ENCODE measurements at places on chromosomes 5 and 9. TPM values are rescaled to one million over a fixed set of nuclear protein-coding genes. Genes with fewer than 3 reads are reported as not detected.

The SLC6A18 gene
- total RNA-seq = not detected

The RHOBTB3 gene
- 66.9 TPM for total RNA-seq

The GNA14 gene
- total RNA-seq = not detected

The AGXT2 gene
- total RNA-seq = not detected

The STKLD1 gene
- total RNA-seq = 2.8 TPM

The OR2S2 gene
- total RNA-seq = not detected

The MORN5 gene
- not detected for total RNA-seq

The SCGB3A2 gene
- total RNA-seq = not detected

The TMEM215 gene
- 0.57 TPM for total RNA-seq

The RNF44 gene
- total RNA-seq = 93.8 TPM

The ST8SIA4 gene
- 5.9 TPM for total RNA-seq

The TNC gene
- total RNA-seq = 0.30 TPM

The SLC36A3 gene
- not detected for total RNA-seq

The POU4F3 gene
- not detected for total RNA-seq

The SPINK6 gene
- total RNA-seq = not detected

The PCDHA12 gene
- 5.5 TPM for total RNA-seq

- H3K4me1 ChIP-seq = no peaks in the 10 kb centered on the region
- no peaks in the 10 kb centered on the region for H3K27me3 ChIP-seq
- DNase-seq = no peak
- peaks cover 3% of the 10 kb centered on the region for H3K36me3 ChIP-seq
- no peak overlapping the region for H3K4me3 ChIP-seq
- H3K27ac ChIP-seq = no peak overlapping the region
Observed at GRCh38 chr5:20601678-20602100, 613.7 kb upstream of the CDH18 start.

DNA sequence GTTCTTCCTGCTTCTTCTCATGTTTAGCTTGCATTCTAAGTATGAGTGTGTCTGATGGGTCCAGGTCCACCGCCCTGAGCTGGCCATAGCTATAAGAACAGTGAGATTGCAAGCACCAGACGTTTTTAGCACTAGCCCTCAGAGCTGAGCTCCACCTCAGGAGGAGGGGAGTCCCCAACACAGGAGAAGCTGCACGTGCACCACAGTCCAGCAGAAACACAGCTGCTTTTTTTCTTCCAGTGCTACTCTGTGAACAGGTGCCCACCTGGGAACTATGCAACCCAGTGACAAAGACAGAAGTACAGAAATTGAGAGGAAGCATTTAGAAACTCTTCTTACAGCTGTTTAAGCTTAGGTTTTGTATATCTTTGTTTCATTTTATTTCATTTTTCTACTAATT lies 299.4 kb downstream of the MARCHF11 start:
- no peak overlapping the region for H3K4me3 ChIP-seq
- DNase-seq = no peak
- H3K4me1 ChIP-seq = peaks cover 4% of the 10 kb centered on the region
- no peak overlapping the region for H3K27ac ChIP-seq
- H3K36me3 ChIP-seq = peaks cover 8% of the 10 kb centered on the region
- H3K27me3 ChIP-seq = no peaks in the 10 kb centered on the region

- H3K4me1 ChIP-seq = no peaks in the 10 kb centered on the region
- DNase-seq = no peak
- H3K27me3 ChIP-seq = peaks cover 9% of the 10 kb centered on the region
- no peaks in the 10 kb centered on the region for H3K36me3 ChIP-seq
Observed at GRCh38 chr5:351084-351920, 29.8 kb downstream of the AHRR start.

GRCh38 chr9:135802876-135803419 lies 101.0 kb downstream of the KCNT1 start:
- no peak overlapping the region for H3K4me3 ChIP-seq
- H3K27me3 ChIP-seq = peaks cover 2% of the 10 kb centered on the region
- no peak for DNase-seq
- peaks cover 3% of the 10 kb centered on the region for H3K4me1 ChIP-seq
- H3K36me3 ChIP-seq = peaks cover 2% of the 10 kb centered on the region

DNA sequence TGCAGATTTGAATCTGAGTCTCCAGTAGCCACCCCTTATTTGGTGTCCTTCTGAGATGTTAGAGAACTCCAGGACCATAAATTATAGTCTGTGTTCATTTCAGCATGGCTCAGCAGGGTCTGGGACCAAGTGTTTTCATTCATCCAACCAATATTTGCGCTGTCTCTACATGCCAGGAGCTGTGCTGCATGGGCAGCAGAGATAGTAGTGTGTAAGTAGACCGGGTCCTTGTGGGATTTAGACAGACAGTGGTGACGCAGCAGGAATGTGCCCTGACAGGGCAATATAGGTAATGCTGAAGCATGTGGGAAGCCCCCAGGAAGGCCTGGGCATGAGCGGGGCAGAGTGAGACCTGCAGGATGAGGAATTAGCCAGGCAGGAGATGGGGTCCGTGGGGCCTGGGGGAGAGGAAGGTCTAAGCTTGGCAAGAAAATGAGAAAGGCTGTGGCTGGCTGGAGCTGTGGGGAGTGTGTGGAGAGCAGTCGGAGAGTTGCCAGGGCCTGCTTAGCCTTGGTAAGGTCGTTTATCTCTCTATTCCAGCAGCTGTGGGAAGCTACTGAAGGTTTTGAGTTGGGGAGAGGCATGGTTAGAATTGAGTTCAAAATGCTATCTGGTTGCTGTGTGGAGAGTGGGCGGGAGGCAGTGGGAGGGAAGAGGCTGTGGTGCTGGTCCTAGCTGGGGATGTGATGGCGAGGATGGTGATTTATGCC lies 16.8 kb downstream of the STXBP1 start:
- H3K4me3 ChIP-seq = no peak overlapping the region
- no peak overlapping the region for H3K27ac ChIP-seq
- no peaks in the 10 kb centered on the region for H3K27me3 ChIP-seq
- no peak for DNase-seq

DNA sequence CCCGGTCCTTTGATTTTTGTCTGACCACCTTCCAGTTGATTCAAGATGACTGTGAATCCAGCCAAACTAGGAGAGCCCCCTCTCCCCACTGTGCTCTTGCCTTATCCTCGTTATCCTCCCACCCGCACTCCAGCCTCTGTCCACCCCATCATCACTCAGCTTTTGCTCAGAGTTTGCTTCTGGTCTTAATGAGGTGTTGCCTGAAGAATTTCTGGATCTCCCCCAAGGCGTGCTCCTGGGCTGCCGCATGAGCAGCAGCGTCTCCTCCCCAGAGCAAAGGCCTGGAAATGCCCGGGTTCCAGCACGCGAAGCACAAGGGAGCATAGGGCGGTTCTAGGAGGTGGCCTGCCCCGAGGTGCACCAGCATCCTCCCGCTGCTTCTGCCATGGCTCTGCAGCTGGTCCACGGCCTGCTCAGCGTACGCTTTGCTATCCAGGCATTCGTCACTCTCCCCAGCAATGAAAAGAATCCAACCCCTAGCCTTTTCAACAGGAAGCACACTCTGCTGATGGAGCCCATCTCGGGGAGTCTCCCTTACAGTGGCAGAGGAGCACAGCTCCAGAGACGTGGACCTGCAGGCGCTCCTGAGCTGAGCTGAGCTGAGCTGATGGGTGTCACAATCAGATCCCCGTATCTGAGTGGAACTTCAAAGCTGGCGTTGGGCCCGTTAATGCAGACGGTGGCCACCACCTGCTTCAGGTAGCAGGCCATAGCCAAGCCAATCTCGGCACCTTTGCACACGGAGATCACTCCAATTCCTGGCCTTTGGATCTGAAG lies 50.7 kb downstream of the BAAT start:
- no peak for DNase-seq
- H3K4me1 ChIP-seq = no peaks in the 10 kb centered on the region
- H3K27me3 ChIP-seq = no peaks in the 10 kb centered on the region
- H3K4me3 ChIP-seq = no peak overlapping the region

GRCh38 chr9:94560237-94560636 lies 5.4 kb downstream of the PCAT7 start:
- H3K4me1 ChIP-seq = no peaks in the 10 kb centered on the region
- no peak for DNase-seq
- H3K4me3 ChIP-seq = no peak overlapping the region

DNA sequence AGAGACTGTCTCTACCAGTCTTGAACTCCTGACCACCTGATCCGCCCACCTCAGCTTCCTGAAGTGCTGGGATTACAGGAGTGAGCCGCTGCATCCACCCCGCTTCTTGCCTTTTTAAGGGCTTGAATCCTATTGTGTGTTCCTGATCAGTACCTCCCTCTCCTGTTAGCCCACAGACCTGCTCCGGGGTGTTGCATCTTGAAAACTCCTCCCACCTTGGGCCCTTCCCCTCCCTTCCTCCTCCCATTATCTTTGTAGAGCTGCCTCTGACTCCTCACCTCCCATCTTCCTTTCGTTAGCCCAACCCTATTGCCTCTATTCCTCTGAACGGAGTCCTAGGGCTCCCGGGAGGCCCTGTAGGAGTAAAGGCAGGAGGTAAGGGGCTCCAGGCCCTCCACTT lies 48.5 kb upstream of the NEK6 start:
- no peaks in the 10 kb centered on the region for H3K36me3 ChIP-seq
- peaks cover 6% of the 10 kb centered on the region for H3K4me1 ChIP-seq
- peaks cover 2% of the 10 kb centered on the region for H3K27me3 ChIP-seq
- no peak overlapping the region for H3K4me3 ChIP-seq

GRCh38 chr5:138737494-138738265 lies 15.5 kb upstream of the CTNNA1 start:
- no peaks in the 10 kb centered on the region for H3K36me3 ChIP-seq
- no peak overlapping the region for H3K4me3 ChIP-seq
- DNase-seq = no peak
- no peaks in the 10 kb centered on the region for H3K4me1 ChIP-seq

DNA sequence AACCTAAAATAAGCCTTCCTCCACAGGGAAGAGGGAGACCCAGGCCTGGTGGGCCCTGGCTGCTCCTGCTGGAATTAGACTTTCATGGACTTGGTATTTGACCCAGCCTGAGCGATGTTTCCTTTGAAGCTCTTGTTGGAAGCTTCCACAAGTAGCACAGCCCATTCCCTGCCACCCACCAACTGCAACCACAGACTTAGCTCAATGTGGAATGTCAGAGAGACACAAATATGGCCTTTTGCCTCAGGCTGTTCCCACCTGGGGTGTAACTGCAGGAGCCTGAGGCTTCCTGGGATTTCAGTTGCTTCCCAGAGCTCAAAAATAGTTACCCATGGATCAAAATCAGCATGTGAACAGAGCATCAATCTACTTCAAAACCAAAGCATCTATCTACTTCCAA lies 70.3 kb upstream of the LHFPL2 start:
- H3K4me1 ChIP-seq = peaks cover 24% of the 10 kb centered on the region
- no peaks in the 10 kb centered on the region for H3K27me3 ChIP-seq
- H3K36me3 ChIP-seq = no peaks in the 10 kb centered on the region
- H3K4me3 ChIP-seq = no peak overlapping the region

DNA sequence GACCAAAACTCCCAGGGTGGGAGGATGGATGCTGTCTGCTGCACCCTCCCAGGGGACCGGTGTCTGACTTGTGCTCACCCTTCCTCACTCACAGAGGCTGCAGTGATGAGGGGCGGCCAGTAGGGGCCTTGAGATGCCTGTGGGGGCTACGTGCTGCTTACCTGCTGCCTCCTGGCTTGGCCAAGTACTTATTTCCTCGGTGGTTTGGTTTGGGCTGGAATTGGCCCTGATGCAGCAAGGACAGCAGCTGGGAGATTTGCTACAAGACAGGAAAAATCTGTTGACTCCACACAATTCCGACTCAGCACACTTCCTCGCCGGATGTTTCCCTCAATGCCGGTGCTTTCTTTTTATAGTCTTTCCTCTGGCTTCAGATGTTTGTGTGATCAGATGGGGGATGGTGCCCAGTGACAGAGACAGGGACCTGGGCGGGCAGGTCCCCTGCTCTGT lies 6.6 kb downstream of the PCDH12 start:
- no peaks in the 10 kb centered on the region for H3K36me3 ChIP-seq
- no peak overlapping the region for H3K4me3 ChIP-seq
- peaks cover 21% of the 10 kb centered on the region for H3K4me1 ChIP-seq
- H3K27me3 ChIP-seq = no peaks in the 10 kb centered on the region
- no peak overlapping the region for H3K27ac ChIP-seq
- no peak for DNase-seq

GRCh38 chr9:120562861-120563443 lies 17.0 kb downstream of the CDK5RAP2 start:
- no peaks in the 10 kb centered on the region for H3K27me3 ChIP-seq
- H3K4me1 ChIP-seq = peaks cover 6% of the 10 kb centered on the region
- H3K27ac ChIP-seq = no peak overlapping the region
- peaks cover 21% of the 10 kb centered on the region for H3K36me3 ChIP-seq

GRCh38 chr5:169691471-169691870 lies 54.4 kb downstream of the DOCK2 start:
- H3K27me3 ChIP-seq = no peaks in the 10 kb centered on the region
- H3K4me3 ChIP-seq = no peak overlapping the region
- DNase-seq = no peak

DNA sequence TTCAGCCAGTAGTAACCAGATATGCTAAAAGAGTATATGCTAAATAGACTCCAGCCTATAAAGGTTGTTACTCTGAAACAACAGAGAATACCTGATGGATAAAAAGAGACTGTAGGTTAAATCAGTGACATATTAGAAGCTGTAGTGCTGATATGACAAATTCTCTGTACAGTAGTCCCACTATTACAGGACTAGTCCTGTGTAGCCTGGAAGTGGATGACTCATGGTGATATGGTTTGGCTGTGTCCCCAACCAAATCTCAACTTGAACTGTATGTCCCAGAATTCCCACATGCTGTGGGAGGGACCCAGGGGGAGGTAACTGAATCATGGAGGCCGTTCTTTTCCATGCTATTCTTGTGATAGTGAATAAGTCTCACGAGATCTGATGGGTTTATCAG lies 276.2 kb upstream of the POU5F2 start:
- no peaks in the 10 kb centered on the region for H3K27me3 ChIP-seq
- peaks cover 3% of the 10 kb centered on the region for H3K4me1 ChIP-seq
- no peak overlapping the region for H3K4me3 ChIP-seq
- DNase-seq = no peak
- peaks cover 65% of the 10 kb centered on the region for H3K36me3 ChIP-seq

- no peaks in the 10 kb centered on the region for H3K27me3 ChIP-seq
- DNase-seq = no peak
- H3K4me3 ChIP-seq = peak overlapping the region; percentile 75
Observed at GRCh38 chr5:72452515-72453245, 54.5 kb downstream of the ZNF366 start.

- H3K4me3 ChIP-seq = no peak overlapping the region
- no peak for DNase-seq
- H3K27ac ChIP-seq = no peak overlapping the region
- H3K36me3 ChIP-seq = peaks cover 12% of the 10 kb centered on the region
Observed at GRCh38 chr9:78286125-78286524, 10.8 kb upstream of the PSAT1 start.

- no peak for DNase-seq
- no peak overlapping the region for H3K4me3 ChIP-seq
- no peaks in the 10 kb centered on the region for H3K36me3 ChIP-seq
- H3K27ac ChIP-seq = no peak overlapping the region
Observed at GRCh38 chr5:118015511-118015910, 972.8 kb downstream of the DTWD2 start.

DNA sequence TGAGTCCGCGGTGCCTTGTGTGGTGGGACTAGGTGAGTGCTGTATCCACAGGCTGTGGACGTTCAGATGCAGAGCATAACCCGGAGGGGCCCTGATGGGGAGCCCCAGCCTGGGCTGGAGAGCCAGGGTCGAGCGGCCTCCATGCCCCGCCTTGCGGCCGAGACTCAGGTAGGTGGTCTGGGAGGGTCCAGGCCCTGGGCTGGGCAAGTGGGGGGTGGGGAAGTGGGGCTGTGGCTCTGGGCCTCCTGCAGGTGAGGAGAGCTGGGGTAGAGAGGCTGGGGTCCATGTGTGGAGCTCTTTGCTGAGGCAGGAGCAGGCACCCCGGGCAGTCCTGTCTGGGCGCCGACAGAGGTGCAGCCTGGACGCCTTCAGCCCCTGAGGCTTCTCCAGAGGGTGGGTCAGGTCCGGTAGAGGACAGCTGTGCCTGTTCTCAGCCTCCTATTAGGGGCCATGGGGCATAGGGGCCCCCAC lies 241.1 kb downstream of the CACNA1B start:
- no peaks in the 10 kb centered on the region for H3K36me3 ChIP-seq
- H3K4me3 ChIP-seq = no peak overlapping the region
